T47D (cell line): ENCODE measurements at places on chromosomes 4 and X.

DNA sequence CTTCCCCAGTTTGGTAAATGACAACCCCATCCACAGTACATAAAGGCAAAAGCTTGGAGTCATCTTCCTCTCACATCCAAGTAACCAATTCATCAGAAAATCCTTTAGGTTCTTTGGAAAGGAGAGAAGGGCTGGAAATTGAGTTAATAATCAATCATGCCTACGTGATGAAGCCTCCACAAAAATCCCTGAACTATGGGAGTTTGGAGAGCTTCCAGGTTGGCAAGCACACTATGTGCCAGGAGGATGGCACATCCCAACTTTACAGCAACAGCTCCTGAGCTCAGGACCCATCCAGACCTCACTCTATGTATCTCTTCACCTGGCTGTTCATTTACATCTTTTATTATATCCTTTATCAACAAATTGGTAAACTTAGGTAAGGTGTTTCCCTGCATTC is 98.9 kb downstream of the IQCM start:
- no peak for DNase-seq

GRCh38 chr4:7414046-7414445 is 20.7 kb downstream of the PSAPL1 start:
- DNase-seq, result no peak

GRCh38 chrX:109952985-109953905 is 49.7 kb upstream of the TMEM164 start:
- DNase-seq, result no peak

GRCh38 chr4:1200425-1201035 is 28.1 kb upstream of the SPON2 start:
- no peak for DNase-seq

DNA sequence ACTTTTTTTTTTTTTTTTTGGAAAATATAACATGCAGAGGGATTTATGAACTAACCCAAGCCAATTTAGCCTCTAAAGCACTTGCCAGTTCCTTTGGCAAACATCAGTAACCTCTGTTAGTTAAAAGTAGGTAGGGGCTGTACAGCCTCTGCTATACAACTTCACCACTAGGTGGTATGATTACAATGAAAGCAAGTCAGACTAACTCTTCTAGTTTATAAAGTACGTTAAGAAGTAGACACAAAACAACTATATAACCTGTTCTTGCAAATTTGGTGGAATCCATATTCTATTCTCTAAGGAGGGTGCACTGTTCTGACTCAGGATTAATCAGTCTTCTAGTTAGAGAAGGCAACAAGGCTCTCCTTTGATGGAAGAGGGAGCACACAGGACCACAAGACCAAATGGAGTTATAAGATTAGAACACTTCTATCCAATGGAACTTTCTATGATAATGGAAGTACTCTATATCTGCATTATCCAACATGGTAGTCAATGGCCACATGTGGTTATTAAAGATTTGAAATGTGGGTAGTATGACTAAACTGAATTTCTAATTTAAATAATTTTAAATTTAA is 12.8 kb downstream of the AIMP1 start:
- peak; percentile 18 for DNase-seq
